ENCODE measurements at places on chromosomes 2 and 18.
A peak's percentile ranks its signal among the peaks of the same experiment; 100 is the strongest.

GRCh38 chr2:201793631-201794030 lies 12.7 kb upstream of the CDK15 start:
- DNase-seq: no peak

GRCh38 chr18:9148203-9148552 lies 11.6 kb downstream of the ANKRD12 start:
- no peak for DNase-seq

DNA sequence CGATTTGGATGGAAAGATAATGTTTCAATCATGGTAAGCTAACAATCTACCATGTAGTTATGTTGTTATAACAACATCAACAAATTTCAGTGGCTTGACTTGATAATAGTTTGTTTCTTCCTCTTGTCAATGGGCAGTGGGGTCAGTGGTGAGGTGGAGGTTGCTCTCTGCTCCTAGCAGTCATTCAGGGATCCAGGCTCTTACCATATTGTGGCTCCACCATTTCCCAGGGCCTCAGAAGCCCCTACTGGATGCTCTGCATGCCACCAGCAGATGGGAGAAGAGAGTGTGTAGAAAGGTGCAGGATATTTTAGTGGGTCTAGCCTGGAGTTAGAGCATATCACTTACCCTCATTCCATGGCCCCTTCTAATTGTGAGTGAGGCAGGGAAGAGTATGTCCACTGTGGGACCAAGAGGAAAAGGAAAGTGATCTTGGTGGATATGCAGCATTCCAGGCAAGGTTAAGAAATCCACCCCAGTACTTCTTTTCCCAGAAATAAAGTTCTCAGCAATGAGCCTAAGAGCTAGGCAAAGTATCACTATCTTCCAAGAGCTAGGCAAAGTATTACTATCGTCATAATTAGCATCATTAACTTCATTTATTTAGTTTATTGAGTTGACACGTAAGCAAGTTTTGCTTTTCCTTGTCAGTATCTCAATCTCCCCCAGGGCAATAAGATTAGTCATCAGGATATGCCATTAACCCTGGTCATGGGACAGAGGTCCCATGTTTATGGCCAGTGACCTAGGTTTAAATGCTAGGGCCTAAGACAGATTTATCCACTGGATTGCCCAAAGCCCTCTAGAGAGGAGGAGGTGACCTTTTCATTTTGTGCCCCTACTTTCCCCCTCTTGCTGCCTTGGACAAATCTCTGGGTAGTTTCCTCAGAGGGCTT lies 4.2 kb upstream of the IWS1 start:
- DNase-seq: no peak

- DNase-seq: no peak
Measured at GRCh38 chr2:10579876-10580514, 109.8 kb downstream of the NOL10 start.

DNA sequence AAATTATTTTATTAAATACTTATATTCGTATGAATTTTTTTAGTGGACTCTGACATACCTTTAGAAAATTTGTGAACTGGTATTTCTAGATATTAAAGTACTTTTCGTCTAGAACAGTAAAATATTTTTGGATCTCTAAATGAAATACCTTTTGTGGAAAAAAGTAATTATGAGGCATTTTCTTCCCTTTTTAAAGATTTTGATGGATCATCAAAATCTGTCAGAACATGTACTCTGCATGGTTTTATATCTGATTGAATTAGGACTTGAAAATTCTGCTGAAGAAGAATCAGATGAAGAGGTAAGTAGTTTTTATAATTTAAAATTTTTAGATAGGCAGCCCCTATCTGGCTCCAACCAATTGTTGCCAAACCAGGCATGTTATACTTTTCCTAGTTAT lies 118.8 kb downstream of the UBR3 start:
- no peak for DNase-seq

- no peak for DNase-seq
Measured at GRCh38 chr2:216118474-216118873, 9.3 kb downstream of the XRCC5 start.

GRCh38 chr2:14903709-14904374 lies 271.3 kb downstream of the LRATD1 start:
- DNase-seq: peak; percentile 3

- no peak for DNase-seq
Measured at GRCh38 chr18:9628984-9629383, 14.6 kb upstream of the PPP4R1 start.

- no peak for DNase-seq
Measured at GRCh38 chr2:123993728-123994323, 31.3 kb upstream of the CNTNAP5 start.

DNA sequence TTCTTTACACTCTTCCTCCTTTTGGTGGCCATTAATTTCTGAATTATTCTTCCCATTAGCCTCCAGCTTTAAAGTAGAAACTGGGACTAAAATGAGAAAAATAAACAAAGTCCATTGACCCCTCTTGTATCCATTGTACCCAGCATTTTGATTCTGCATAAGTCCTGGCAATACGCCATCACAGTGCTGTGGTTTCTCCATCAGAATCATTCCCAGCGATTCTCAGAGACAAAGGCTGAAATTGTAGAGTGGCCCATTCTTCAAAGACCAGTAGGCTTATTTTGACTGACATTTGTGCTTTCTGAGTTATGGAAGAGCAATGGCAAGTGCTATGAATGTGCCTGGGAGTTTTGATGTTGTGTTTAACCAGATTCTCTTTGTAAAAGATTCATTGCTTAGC lies 199.3 kb upstream of the GALNT5 start:
- no peak for DNase-seq

DNA sequence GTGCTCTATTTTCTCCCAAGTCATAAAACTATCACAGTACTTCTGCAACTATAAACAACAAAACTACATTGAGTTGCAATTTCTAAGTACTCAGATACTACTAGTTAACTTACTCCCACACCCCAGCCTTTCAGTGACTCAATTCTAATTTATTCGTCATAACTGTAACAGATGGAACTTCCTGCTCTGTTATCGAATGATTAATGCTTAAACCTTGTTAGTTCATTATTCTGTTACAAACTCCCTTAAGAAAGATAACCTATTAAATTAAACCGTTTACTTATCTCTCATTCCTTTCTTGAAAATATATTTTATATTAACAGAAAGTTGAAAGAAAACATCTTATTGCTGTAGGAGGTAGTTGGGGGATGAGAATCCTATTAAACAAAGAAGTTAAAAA lies 17.0 kb downstream of the TNFAIP6 start:
- no peak for DNase-seq

DNA sequence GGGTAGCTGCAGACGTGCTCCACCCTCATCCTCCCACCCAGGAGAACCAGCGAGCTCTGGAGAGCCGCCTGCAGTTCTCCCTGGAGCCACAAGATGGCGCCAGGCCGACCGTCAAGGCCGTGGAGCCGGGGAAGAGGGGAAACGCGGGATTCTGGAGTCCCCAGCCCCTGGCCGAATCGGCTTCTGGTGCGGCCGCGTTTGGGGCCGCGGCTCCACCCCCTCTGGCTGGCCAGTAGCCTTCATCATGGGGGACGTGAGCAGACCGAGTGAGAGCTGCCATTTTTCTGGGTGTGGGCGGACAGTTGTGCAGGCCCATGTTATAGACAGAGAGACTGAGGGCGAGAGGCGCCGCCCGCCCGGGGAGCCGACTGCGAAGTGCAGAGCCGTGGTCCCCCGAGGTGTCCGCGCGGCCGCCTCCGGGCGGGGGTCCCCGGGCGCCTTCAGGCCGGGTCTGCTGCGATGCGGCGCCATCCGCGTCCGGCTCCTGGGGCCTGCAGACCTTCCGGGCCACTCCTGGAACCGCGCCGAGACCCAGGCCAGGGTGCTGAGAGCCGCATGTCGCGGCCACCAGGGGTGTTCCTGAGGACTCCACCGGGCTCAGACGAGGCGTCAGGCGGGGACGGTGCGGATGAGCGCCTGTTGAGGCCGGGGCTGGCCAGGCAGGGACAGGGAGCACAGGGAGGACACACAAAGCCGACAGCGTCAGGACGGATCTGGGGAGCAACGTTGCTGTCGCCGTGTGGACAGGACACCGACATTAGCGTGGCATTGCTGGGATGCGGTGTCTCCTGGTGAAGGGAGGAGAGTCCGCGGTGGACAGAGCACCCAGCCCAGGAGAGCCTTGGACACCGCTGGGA lies 418.2 kb upstream of the HS6ST1 start:
- peak; percentile 5 for DNase-seq

- DNase-seq: no peak
Measured at GRCh38 chr18:73549236-73549635, 598.4 kb downstream of the FBXO15 start.

DNA sequence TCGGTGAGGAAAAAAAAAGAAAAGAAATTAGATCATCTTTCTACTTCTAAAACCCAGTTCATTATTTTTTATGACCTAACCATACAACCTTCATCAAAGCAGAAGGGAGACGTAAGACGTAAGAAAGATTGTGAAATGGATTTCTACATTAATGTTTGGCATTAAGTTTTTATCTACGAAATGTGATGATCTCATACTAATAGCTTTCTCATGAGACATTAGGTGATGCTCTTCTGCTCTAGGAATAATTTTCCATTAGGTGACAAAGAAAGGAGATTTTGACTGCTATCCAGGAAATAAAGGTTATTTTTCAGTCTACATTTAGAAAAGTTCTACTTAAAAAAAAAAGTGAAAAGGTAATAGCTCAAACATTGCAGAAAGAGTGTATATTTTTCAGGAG lies 748.6 kb downstream of the ERBB4 start:
- no peak for DNase-seq

DNA sequence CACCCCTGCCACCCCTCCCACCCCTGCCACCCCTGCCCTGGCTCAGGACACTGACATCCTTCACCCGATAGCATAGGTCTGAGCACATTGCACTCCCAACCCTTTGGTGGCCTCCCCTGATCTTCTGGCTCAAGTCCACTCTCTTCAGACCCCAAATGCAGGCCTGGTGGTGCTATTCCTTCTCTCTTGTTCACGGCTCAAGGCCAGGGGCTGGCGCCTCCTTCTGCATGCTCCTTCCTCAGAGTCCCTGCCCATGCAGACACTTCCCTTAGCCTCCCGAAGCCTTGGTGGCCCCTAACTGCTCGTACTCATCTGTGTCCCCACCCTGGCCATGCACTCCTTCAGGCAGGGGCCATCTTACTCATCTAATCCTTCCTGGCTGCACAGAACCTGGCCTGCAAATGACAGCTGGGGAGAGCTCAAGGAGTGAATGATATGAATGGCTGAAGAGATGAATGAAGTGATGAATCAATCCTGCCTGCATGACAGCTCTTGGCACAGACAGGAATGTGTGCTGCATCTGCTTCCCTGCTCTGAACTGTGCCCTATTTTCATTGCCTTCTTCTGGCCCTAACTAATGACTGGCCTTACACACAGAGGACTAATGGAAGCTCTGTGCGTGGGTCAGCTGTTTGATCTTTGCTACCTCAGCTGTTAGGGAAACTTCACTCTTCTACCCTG lies 290.8 kb downstream of the DYSF start:
- DNase-seq: no peak

DNA sequence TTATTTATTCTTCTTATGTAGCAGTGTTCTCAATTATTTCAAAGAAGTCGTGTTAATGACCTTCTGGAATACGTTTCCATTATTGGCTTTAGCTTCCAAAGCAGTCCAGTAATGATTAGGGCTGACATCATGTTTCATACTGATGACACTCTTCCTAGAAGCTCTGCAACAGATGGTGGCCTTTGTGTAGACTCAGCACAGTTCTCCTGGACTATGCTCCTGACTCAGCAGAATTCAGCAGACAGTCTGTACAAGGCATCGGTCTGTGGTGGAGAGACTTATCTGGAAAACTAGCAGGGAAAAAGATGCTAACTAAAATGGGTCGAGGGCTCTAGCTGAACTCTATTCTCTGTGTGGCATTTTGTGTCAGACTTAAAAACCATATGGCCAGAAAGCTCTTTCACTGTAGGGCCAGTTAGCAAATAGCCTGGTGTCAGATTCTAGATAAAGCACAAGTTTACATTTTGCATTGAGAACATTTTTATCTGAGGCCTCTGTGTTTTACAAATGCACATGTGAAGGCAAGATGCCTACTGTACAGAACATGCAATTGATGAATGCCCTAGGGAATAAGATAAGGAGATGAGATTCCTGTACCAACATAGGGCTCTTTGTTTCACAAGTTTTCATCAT lies 35.1 kb downstream of the GULP1 start:
- no peak for DNase-seq

DNA sequence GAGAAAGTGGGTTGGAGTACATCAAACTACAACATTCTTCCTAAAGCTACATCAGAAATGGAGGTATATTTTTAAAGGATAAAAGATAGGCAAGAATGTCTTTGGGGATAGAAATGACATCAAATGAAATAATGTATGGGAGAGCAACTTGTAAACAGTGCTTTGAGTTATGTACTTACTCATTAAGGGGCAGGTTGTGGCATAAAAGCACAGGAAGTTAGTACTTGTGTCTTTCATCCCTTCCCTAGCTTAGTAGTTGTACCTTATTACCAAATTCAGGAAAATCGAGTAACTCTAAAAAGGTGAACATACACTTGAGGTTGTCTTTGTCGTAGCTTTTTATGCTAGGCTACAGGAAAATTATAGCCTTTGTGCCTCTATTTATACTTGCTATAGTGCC lies 28.9 kb downstream of the PPP1CB start:
- DNase-seq: no peak

GRCh38 chr2:178208817-178209216 lies 14.5 kb downstream of the OSBPL6 start:
- no peak for DNase-seq

GRCh38 chr2:230694241-230694640 lies 18.4 kb upstream of the CAB39 start:
- no peak for DNase-seq

DNA sequence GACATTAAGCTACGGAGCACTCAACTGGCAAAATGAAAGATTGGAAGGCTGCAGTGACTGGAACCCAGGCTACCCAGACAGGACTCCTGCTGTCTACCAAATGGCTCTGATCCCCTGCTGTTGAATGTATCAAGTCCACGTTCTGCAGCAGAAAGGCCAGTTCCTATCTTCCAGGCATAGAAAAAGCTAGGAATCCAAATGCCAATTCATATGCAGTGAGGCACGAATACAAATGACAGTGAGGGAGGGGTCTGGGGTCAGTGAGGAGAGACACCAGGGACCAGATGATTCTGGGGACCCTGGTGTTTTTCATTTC lies 5.3 kb downstream of the NRP2 start:
- DNase-seq: no peak

- no peak for DNase-seq
Measured at GRCh38 chr2:133660510-133660909, 92.2 kb upstream of the NCKAP5 start.

DNA sequence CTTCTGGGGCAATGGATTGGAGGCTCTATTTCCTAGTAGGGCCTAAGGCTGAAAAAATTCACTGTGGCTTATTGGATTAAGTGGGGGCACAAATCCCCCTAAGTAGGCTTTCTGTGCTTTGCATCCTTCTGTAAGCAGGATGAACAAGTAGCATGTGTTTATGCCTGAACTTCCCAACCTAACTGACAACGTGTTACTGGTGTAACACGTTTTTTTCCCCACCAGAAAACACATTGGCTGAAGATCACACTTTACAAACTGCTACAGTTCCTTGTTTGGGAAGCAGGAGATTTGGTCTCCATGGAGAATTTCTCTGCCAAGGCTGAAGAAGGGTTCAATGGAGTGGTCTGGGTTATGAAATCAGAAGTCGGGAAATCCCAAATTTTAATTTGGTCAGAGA lies 7.2 kb upstream of the ITGA6 start:
- no peak for DNase-seq

Data from stimulated activated CD8-positive, alpha-beta memory T cell treated with anti-CD3 and anti-CD28 coated beads, Interleukin-4, amount 100 ng/mL, for 4 hours (primary cell).